ENCODE measurements at places on chromosomes 1 and 21.

- DNase-seq = no peak
These were observed 23.8 kb downstream of the ALDH9A1 start for GRCh38 chr1:165674599-165674998.

- DNase-seq = no peak
These were observed 1.5 kb downstream of the TRNP1 start for GRCh38 chr1:26994787-26995517.

- no peak for DNase-seq
These were observed 15.6 kb downstream of the FCGR2B start for GRCh38 chr1:161678500-161678899.

DNA sequence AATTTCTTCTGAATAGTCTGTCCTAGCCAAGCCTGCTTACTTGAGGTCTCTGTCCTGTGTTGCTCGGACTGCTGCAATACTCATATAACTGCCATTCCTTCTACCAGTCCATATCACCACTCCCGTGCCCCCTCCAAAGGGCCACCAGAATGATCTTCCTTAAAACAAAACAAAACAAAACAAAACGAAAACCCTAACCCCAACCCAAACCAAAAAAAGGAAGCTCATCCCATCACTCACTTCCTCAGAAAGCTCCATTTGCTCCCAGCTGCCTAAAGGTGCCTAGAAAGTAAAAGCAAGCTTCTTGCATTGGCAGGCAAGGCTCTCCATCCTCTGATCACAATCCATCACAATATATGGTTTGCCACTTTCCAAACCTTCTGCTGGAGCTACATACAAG is 20.3 kb downstream of the USP24 start:
- no peak for DNase-seq

DNA sequence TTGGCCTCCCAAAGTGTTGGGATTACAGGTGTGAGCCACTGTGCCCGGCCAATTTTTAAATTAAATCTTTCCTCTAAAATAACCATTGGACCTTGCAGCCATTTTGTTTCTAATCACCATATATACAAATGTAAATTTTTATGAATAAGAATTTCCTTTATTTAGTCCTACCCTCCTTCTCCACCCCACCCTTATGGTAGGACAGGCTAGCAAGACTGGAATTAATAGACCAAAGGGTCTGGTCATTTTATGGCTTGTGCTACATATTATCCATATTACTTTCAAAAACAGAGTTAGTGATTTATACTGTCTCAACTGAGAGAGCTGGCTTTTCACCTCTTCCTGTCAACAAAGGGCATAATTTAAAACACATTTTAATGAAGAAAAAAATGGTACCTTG is 26.5 kb downstream of the L1TD1 start:
- DNase-seq = no peak

DNA sequence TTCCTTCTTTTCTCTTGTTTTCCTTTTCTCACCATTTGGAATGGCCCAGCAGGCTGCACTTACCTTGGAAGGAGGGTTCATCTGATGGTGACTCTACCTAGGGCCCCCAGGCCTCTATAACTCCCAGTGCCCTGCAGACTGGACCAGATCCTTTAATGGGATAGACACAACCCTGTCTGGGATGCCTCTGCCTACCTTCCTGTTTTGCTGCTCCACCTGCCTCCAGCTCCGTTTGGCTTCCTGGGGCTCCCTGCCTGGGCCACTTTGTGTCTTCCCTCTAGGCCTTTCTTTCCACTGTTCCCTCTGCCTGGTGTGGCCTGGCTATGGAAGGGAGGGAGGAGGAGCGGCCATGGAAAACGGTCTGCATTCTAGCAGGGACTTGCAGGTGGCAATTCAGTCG is 7.5 kb downstream of the PCSK9 start:
- DNase-seq = no peak

DNA sequence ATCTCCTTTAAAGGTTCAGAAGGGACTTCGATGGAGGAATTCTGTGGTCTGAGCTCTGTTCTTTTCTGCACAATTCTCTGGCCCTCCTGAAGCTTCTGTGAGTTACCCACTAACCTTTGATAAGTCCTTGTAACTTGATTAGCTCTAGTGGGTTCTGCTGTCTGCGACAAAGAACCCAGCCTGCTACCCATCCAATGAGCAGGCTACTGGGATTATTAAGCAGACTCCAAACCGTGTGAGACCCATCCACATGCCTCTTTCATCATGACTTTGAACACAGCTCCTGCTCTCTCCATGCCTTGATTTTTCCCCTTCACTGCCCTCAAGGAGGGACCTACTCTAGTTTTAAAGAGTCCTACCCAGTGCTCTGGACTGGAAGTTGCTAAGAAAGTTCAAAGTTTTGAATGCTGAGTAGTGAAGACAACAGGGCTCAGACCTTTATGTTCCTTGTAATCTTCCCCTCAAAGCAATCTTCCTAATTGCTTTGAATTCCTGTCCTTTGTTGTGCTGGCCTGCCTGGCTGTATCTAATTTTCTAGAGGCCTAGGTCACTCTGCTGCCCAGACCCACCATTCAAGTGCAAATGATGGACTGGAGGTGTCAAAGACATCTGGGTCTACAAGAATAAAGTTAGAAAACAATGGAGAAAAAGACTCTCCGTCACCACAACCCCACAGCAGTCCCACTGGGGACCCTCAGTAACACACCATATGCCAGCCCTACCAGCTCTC is 146.9 kb downstream of the RHOU start:
- no peak for DNase-seq

DNA sequence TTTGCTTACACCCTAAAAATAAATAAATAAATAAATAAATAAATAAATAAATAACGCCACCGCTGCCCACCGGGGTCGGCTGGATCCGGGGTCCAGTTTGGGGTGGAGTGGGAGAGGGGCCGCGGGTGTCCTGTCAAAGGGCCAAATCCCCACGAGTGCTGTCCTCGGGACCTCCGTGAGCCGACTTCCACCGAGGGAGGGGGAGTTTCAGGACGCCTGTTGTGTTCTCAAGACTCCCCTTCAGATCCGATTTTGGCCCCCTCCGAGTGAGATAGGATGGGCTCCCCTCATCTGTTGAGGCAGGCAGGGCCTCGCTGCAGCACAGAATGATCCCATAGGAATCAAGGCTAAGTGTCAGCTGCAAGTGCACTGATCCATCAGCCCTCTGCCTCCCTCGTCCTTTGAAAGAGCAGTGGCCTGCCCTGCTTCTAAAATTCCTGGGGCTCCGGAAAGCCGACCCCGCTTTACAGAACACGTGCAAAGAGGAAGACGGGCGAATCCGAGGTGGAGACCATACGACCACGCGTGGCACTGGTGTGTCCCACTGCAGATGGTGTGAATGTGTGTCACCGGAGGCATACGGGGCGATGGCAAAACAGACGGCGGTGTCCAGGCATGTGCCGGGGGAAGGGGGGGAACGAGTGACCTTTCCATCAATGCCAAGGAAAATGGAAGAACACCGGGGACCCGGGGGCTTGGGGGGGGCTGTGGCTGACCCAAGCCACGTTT is 3880.5 kb downstream of the SRGAP2C start:
- no peak for DNase-seq

DNA sequence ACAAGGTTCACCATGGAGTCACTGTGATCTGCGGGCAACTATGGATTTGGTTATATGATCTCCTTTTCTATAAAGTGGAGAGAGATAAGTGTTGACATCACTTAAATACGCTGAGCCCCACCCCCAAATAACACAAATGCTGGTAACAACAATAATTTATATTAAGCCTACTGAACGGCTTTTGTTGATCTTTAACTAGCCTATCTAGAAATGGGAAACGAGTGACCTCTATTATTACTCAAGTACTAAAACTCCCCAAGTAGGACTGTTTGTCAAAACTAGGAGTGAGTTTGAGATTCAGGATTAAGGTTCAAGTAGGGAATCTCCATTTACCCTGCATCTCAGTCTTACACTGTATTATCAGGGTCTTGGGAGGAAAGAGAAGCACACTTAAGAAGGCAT is 52.2 kb downstream of the MAP3K7CL start:
- DNase-seq = no peak

DNA sequence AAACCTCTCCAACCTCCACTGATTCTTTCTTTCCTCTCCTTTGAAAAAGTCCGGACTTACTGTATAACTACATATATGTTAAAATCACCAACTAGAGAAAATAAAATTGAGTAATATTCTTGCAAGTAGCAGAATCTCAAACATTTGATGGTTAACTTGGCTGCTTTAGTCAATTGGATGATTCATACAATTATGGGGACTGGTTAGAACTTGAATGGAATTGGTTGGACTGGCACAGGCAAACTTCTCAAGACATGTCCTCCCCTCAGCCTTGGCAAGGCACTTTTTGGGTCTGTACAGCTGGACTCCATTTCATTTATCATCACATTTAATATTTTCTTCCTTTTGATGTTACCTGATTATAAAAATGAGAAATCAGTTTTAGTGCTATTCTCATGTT is 6.5 kb downstream of the WLS start:
- DNase-seq = no peak

DNA sequence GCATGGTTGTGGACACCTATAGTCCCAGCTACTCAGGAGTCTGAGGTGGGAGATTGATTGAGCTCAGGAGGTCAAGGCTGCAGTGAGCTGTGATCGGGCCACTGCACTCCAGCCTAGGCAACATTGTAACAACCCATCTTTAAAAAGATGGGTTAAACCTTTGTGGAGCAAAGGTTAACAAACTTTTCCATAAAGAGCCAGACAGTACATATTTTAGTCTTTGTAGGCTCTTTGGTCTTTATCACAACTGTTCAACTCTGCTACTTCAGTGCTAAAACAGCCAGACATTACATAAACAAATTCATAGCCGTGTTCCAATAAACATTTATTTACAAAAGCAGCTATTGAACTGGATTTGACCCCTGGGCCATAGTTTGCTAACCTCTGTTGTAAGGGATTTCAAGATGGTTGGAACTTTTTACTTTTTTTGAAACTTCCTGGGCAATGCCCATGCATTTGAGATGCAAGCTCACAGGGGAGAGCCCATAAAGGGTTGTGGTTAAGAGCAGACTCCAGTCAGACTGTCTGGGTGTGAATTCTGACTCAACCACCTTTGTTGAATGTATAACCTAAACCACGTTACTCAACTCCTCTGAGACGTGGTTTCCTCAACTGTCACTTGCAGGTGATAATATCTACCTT is 10.8 kb downstream of the INAVA start:
- DNase-seq = no peak

DNA sequence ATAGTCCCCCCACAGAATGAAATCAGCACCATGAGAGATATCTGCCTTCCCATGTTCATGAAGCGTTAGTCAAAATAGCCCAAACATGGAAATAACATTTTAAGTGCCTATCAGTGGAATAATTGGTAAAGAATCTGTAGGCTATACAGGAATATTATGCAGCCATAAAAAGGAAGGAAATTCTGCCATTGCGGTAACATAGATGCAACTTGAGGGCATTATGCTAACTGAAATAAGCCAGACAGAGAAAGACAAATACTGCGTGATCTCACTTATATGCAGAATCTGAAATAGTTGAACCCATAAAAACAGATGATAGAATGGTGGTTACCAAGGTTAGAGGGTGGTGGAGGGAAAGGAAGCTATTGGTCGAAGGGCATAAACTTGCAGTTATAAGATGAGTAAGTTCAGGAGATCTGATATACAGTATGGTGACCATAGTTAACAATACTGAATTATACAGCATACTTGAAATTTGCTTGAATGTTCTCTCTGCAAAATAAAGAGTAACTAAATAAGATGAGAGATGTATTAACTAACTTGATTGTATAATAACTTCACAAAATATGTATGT is 699 bp upstream of the IL23R start:
- DNase-seq = no peak

- DNase-seq = no peak
These were observed 144.6 kb upstream of the COL6A1 start for GRCh38 chr21:45836694-45837670.
